Muscle of back (tissue), 13 donors: ENCODE measurements at places on chromosomes 11 and 22. TPM values are rescaled to one million over a fixed set of nuclear protein-coding genes. Genes with fewer than 3 reads are reported as not detected.

DNA sequence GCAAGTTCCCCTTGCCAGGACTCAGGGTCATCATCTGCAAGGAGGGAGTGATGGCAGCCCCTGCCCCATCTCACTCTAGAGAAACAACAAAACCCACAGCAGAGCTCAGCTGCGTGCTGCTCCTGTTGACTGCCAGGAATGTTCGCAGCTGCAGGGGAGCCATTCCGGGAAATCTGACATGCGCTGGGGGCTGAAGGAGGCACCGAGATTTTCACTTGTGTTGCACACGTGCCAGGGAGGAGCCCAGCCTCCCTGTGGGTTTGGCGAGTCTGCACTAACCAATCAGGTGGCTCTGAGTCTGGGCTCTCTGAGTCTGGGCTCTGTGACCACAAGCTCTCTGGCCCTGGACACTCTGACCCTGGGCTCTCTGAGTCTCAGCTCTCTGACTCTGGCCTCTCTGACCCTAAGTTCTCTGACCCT lies 10.5 kb downstream of the FGF3 start:
- DNase-seq = peak; percentile 28

BBOX1 gene
- 0.40 TPM for polyA plus RNA-seq

GRCh38 chr11:103871923-103872551 lies 164.4 kb upstream of the DDI1 start:
- DNase-seq = no peak

DNA sequence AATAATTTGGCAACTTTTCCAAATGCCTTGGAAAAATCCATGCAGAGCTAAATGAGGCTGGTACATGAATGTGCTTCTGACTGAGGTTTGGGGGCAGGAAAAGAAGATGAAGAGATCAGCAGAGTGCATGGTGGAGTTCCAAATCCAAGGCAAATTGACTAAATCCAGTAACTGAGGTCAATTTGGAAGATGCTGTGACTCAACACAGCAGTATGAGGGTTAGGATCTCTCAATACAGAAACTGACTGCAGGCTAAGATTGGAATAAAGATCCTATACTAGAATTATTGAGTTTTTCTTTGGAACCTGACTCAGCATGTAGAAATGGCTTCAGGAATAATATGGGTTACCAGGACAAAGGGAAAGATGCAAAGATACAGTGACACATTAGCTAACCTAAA lies 99.3 kb upstream of the FAT3 start:
- DNase-seq = no peak

GRCh38 chr11:76561245-76561644 lies 109.3 kb downstream of the LRRC32 start:
- DNase-seq = no peak

GRCh38 chr11:35420371-35420770 lies 1.0 kb upstream of the SLC1A2 start:
- no peak for DNase-seq

GTSE1 gene
- polyA plus RNA-seq = 10.1 TPM

UBASH3B gene
- 5.4 TPM for polyA plus RNA-seq

DNA sequence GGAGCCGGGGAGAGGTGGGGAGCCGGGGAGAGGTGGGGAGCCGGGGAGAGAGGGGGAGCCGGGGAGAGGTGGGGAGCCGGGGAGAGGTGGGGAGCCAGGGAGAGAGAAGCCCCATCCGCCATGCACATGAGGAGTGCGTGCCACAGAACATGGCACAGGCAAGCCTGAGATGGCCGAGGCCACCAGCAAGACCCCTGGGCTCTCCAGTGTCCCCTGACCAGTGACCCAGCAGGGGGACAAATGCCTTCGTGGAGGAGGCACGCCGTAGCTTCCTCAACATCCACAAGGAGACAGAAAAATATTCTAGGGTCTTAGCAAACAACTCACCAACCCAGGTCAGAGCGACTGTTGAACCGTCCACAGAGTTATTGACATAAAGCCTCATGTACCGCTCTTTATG lies 618.8 kb downstream of the TBC1D22A start:
- DNase-seq = no peak

OR4B1 gene
- polyA plus RNA-seq = not detected

SAA4 gene
- polyA plus RNA-seq = not detected

GRCh38 chr11:66860449-66860831 lies 3.6 kb downstream of the LRFN4 start:
- DNase-seq = no peak

GRCh38 chr11:32584921-32585320 lies 1.3 kb downstream of the EIF3M start:
- DNase-seq = no peak

- DNase-seq = no peak
Observed at GRCh38 chr11:98736833-98737232, 283.9 kb upstream of the CNTN5 start.

EIF4ENIF1 gene
- polyA plus RNA-seq = 35.3 TPM

DNA sequence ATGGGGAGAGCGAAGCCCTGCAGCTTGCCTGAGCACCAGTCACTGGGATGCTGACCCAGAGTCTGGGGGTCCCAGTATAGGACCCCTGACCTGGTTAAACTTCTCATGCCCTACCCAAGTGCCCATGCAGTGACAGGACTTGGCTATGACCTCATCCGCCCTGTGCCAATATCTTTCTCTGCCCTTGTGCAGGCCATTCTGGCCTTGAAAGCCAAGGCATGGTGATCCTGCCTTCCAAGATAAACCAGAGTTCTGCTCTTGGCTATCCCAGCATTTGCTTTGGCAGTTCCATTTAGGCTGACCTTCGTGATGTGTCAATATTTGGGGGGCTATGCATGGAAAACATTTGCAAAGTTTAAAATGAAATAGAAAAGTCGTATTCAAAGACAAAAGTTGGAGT lies 240.8 kb upstream of the MPPED2 start:
- no peak for DNase-seq
